Stimulated activated CD4-positive, alpha-beta T cell treated with anti-CD3 and anti-CD28 coated beads, Interleukin-2, amount 100 ng/mL, for 48 hours (primary cell): ENCODE measurements at places on chromosomes 5 and 9.

DNA sequence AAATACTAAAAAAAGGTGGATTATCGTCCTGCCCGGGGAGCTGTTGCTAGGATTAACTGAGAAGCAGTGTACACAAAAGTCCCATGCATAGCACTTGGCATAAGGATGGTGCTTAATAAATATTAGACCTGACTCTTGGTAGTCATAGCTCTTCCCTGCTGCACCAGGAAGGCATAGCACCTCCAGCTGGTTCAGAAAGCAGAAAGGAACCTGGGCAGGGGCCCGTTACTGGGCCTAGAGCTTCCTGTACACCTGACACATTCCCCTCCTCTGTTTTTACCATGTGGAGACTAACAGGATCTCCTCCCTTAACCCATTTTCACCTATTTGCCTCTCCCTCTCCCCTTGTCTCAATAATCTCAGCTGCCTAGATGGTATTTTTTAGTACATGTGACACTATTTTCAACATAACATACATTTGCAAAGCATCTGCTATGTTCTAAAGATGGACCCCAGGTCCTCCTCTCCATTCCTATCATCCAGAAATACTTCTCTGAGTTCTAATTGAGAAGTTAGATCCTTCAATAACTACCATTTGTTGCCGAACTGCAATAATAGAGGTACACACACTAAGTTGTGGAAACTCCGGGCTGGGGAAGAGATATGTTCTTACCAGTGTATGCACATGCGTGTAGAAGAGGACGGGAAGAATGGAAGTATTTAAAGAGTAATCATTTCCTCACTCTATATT, 3.2 kb upstream of the ANP32B start:
- DNase-seq, result no peak

- DNase-seq, result no peak
These were observed 11.4 kb downstream of the FOXE1 start for GRCh38 chr9:97864396-97864795.

- no peak for DNase-seq
These were observed 53.5 kb upstream of the IL7R start for GRCh38 chr5:35803191-35803651.

DNA sequence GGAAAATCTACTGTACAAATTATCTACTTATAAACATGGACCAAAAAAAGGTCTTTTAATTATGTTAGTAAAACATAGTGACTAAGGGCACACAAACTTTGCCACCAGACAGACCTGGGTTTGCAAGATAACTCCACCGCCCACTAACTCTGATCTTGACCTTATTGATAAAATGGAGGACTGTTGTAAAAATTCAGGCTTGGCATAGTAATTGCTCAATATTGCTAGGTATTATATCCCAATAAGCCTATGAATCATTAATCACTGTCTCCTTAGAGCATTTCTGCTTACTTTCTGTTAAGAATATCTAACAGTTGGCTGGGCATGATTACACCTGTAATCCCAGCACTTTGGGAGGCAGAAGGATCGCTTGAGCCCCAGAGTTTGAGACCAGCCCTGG, 3.8 kb downstream of the C9orf40 start:
- no peak for DNase-seq

- DNase-seq, result no peak
These were observed 2051.3 kb upstream of the CDH9 start for GRCh38 chr5:29089591-29090130.

DNA sequence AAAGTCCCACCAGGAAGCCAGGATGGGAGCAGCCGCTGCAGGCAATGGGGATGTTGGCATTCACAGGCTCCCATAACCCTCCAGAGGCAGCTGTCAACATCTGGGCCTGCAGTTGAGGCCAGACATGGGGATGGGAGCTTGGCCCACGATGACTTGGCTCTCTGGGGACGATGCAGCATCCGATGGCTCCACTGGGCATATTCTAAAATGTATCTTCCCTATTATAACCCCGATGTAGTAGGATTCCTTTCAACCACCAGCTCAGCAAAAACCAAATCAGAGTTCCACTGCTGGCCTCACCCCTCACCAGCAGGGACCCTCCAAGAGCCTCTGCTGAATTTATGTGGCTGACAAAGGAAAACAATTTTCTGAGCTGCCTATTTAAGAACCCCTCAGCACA, 7.1 kb downstream of the SPRY4 start:
- DNase-seq, result no peak

- DNase-seq, result no peak
These were observed 186.6 kb downstream of the HINT1 start for GRCh38 chr5:130978475-130978874.

DNA sequence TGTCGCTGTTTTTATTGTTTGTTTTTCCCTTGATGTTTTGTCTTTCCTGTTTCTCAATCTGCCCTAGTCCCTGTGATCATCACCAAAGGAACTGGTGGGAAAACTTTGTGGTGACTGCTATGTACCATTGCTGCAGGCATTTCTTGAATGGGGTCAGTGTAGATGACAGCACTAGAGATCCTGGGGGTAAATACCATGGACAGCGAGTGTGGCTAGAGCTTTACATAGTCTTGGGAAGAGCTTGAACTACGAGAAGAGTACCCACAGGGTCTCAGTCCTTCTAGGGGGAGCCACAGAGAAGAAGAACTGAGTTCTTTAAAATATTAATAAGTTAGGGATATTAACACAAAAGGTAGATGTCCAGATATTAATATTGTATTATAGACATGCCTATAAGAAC, 138.8 kb downstream of the PAM start:
- DNase-seq, result no peak

DNA sequence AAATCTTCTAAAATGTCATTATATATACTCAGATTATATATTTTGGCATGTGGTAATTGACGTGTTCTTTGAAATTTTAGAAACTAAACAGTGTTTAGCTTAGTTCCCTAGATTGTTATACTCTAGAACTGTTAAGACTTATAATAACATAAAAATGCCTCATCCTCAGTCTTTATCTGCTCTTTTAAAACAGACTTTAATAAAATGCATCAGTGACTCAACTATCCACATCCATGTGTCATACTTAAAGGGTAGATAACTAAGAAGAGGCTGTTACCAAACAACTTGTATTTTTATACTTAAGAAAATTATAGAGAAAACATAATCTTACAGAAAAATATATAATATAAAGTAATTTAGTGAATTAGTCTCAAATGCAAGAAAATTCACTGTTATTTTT, 15.2 kb downstream of the NFIL3 start:
- DNase-seq, result no peak

GRCh38 chr5:87182649-87183048, 85.0 kb upstream of the RASA1 start:
- no peak for DNase-seq

- DNase-seq, result no peak
These were observed 416.1 kb downstream of the TMEM38B start for GRCh38 chr9:106110483-106110882.

DNA sequence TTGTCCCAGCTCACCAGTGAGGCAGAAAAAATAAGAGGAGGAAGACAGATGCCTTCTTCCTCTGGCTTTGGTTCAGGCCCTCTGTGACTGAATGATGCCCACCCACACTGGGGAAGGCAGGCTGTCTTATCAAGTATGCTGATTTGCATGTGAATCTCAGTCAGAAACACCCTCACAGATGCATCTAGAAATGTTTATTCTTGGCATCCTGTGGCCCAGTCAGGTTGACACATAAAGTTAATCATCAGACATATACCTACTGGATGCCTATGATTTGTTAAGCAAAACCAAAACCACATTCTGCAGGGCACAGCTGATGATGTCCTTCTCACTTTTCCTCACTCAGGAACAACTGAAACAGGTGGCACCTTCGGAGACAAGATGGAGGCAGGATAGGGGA, 243.4 kb upstream of the KCNN2 start:
- no peak for DNase-seq

DNA sequence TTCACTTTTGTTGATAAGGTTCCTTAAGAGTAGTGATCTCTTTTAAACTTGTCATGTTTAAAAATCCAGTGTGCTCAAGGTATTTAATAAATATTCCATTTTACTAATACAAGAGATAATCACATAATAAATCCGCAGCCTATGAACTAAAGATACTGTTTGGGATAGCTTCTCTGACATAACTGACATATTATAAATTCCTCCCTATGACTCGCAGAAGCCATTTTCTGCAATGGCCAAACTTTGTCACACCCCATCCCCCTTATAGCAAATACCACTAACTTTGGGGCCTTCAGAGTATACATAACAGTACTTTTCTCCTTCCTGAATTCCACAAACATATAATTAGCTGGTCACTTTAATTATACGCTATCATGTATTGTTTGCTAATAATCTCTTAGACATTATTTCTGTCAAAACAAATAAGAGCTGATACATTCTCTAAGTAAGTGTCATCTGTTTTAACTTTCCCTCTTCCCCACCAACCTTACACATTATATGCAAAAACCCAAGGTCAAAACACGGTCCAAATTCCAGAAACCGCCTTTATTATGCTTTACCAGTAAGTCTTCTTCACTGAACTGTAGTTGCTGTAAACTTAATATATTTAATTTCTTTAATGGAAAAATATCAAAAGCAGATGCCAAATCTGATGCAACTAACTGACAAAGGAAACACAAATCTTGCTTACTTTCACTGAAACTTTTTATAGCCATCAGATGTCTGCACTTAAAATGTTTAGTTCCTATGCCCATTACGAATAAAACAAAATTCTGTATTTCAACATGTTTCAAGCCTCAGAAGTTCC, 971 bp downstream of the TMEM267 start:
- no peak for DNase-seq

- DNase-seq, result no peak
These were observed 176.3 kb downstream of the TLE1 start for GRCh38 chr9:81513059-81513458.

- no peak for DNase-seq
These were observed 67.4 kb upstream of the ZNF618 start for GRCh38 chr9:113808391-113809358.

DNA sequence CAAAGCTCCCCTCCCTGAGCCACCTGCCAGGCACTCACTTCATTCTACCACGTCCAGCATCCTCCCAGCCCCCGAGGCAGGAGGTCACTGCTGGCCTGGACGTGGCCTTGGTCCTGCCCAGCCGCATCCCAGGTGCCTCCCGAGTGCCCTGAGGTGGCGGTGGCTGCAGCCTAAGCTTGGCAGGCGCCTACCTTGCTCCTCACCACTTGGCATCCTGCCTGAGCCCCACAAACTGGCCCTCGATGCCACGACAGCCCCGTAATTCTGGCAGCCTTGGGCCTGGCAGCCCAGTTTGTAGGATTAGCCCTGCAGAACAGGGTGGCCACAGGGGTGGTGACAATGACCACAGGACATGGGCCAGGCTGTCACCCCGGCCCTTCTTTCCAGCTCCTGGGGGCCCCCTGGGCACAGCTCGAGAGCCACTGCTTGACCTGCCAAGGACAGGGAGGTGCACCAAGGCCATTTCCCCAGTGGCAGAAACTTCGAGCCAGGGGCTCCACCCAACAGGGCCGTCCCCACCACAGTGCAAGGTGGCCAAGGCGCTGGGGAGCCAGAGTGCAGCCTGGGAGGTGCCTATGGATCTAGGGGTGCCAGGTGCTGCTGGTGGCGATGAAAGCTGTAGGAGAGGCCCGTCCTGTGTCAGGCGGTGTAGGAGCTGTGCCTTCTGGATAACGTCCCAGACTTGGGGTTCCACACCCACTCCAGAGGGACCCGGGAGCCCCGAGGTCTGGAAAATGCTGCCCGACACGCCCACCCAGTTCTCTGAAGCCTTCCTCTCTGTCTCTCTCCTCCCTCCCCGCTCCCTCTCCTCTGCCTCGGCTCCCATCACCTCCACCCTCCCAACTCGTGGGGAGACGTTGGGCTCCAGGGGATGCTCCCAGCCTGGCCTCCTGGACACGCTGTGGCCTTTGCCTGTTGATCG, 18.4 kb downstream of the NKD2 start:
- DNase-seq, result no peak

- DNase-seq, result no peak
These were observed 272.1 kb upstream of the IZUMO3 start for GRCh38 chr9:24817756-24818155.

DNA sequence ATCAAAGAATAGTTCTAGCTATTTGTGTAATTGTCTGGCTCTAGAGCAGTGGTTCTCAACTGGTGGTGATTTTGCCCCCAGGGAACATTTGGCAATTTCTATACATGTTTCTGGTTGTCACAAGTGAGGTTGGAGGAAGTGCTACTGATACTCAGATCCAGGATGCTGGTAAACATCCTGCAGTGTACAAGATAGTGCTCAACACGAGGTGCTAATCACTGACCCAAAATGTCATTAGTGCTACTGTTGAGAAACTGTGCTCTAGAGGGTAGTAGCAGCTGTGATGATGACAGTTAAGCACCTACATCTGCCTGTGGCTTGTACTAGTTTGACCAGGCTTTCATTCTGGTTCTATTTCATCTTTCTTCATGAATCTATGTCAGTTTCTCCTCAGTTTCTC, 22.1 kb downstream of the LRRC19 start:
- DNase-seq, result no peak

DNA sequence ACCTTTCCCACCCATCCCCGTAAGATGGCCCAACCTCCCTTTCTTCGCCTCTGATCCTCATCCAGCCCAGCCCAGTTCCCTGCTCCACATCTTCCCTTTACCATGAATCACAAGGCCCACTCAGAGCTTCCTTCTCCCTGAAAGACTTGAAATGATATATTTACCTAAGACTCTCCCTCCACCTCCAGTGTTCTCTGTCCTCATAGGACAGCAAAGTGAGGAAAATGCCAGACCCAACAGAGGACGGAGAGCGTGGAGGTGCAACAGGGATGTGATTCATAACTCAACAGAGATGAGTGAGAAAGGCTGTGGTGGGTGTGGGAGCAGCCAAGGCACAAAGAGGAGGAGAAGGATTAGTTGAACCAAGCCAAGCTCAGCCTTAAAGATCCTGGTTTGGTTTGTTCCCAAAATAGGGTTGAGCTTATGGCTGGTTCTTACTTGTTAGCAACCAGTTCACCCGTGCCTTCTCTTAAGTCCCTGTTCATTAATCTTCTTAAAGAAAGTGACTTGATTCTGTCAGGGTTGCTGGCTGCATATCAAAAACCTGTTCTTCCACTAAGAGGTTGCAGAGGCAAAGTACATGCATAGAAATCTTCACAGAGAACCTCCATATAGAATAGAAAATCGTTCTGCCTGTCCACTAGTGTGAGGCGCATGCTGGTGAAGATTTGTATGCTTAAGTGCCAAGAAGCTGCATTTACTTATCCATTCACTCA, 183.2 kb downstream of the ACTL7B start:
- DNase-seq, result no peak

- DNase-seq, result no peak
These were observed 5.5 kb upstream of the JAKMIP2 start for GRCh38 chr5:147788023-147788422.

- DNase-seq, result no peak
These were observed 252.8 kb downstream of the PLK2 start for GRCh38 chr5:58207076-58207475.

DNA sequence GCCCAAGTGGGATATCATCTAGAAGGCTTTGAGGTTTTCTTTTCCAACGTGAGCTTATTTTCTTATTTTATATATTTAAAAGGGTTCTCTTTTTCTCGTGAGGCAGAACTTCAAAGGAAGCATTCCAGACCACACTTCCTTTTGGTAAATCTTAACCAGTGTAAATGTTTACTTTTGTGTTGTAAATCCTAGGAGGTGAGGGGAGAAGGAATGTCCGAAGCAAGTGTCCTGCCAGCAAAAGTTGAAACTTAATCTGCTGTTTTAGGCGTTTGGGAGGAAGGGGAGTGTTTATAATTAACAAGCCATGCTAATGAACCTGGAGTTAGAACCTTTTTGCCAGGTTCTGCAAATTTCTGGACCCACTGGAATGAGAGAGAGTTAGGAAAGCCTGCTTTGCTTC, 37.9 kb downstream of the WWC1 start:
- DNase-seq, result no peak

GRCh38 chr5:17227868-17228267, 10.4 kb downstream of the BASP1 start:
- no peak for DNase-seq

- no peak for DNase-seq
These were observed 47.0 kb downstream of the SLC44A1 start for GRCh38 chr9:105291422-105291859.
